ENCODE measurements at places on chromosomes 13 and 19.

DNA sequence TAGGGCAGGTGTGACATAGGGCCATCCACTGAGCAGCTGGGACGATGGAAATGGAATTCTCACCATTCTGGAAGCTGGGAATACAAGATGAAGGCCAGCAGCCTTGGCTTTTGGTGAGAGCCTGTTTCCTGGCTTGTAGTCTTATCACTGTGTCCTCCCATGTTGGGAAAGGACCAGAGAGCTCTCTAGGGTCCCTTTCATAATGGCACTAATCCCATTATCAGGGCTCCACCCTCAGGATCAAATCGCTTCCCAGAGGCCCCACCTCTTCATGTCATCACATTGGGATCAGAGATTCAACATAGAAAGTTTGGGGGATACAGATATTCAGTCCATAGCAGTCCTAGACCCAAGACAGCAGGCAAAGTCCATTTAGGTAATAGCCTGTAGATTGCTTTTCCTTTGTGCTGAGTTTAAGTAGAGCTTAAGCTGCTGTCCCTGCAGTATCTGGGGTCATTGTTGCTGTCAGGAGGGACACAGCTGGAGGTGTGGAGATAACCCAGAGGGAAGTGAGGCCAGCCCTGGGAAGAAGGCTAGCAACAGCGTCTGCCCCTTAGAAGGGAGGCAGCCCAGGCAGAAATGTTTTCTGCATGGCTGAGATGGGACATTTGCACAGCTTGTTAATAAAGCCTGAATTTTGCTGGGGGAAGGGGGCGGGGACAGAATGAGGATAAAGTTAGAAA lies 136.5 kb upstream of the GPR12 start:
- DNase-seq = no peak

GRCh38 chr13:30196025-30196424 lies 111.3 kb downstream of the KATNAL1 start:
- DNase-seq = peak; percentile 45

DNA sequence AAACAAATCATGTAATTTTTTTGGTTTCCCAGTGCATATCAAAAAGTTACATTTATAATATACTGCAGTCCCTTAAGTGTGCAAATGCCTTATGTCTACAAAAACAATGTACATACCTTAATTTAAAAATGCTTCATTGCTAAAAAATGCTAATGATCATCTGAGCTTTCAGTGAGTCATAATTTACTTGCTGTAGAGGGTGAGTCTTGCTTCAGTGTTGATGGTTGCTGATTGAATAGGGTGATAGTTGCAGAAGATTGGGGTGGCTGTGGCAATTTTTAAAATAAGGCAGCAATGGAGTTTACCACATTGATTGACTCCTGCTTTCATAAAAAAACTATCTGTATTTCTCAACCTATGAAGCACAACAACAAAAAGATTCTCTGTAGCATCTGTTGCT lies 613.9 kb downstream of the TBC1D4 start:
- DNase-seq = no peak

DNA sequence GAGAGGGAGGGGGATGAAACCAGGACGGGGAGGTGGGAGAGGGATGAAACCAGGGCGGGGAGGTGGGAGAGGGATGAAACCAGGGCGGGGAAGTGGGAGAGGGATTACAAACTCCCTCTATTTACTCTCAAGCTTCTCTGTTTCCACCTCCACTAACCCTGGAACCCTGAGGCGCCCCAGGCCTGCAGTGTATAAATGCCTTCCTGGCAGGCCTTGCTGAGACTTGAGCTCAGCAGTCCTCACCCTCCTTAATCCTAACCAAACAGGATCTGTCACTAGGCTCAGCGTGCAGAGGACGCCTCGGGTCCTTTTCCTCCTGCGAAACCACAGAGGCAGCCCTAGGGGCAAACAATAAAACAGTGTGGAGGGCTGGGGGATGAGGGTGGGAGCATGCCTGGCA lies 32.1 kb upstream of the OR1M1 start:
- no peak for DNase-seq

DNA sequence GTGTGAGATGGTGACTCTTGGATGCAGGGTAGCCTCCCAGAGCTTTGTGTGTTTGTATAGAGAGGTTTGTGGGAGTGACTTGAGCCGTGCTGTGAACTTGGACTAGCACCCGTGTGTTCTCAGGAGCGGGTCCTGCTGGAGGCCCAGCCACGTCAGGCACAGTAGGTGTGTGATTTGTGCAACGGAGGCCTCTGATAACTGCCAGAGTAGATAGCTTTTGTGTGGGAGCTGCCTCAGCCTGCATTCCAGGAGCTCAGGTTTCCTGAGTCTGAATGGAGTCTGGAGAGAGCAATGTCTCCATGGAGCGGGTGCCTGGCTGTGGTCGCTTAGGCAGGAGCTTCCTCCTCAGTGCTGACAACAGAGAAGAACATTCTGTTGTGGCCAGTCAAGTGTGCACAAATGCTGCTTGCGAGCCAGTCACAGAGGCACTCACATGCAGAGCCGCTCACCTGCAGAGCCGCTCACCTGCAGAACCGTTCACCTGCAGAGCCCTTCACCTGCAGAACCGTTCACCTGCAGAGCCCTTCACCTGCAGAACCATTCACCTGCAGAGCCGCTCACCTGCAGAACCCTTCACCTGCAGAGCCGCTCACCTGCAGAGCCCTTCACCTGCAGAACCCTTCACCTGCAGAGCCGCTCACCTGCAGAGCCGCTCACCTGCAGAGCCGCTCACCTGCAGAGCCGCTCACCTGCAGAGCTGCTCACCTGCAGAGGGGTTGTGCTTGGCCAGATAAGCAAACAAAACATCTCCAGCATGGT lies 32.6 kb downstream of the TFDP1 start:
- peak; percentile 56 for DNase-seq

- no peak for DNase-seq
These were observed 520.1 kb upstream of the PCDH20 start for GRCh38 chr13:61935710-61936109.

- no peak for DNase-seq
These were observed 66.0 kb downstream of the EPS15L1 start for GRCh38 chr19:16405797-16406196.

GRCh38 chr13:38213314-38213713 lies 136.3 kb upstream of the UFM1 start:
- DNase-seq = no peak

- DNase-seq = no peak
These were observed 108.2 kb downstream of the SHISA2 start for GRCh38 chr13:25943658-25944057.

DNA sequence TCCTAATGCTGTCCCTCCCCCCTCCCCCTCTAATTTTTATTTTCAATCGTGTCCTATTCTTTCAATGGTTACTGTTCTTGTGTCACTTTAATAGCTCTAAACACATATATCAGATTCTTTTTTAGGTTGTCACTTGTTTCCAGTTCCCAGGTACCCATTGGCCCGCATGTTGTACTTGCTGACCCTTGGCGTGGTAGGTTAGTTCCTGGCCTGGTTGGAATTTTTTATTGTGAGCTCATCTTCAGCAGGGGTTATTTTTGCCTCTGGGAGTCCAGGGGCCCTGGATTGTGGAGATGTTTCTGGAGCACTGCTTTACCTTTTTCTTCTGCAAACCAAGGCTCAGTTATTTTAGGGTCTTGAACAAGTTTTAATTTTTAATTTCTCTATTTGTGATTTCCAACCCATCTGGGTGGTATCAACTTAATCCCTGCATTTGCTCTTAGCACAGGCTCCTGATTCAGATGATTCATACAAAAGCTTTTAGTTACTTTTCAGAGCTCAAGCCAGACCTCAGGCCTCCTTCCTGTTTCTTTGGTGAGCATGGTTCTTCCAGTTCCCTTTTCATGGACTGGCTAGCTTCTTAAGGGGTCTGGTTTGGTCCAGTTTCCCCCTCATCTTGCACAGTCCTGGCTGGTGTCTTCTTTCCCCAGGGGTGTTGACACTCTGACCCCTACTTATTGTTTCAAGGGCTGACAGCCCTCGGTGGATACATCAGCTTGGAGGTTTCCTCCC lies 220.5 kb downstream of the TM9SF2 start:
- no peak for DNase-seq

GRCh38 chr13:98203646-98204326 lies 26.7 kb upstream of the RNF113B start:
- no peak for DNase-seq

DNA sequence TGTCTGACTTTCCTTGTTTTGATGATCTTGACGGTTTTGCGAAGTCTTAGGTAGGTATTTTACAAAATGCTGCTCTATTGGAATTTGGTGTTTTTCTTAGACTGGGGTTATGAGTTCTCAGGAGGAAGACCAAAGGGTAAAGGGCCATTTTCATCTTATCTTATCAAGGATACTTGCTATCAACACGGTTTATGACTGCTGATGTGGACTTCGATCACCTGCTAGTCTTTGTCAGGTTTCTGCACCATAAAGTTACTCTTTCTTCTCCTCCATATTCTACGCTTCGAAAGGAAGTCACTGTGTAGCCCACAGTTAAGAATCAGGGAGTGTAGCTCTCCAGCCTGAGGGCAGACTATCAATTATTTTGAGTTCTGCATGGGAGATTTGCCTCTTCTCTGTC lies 7.4 kb upstream of the CEBPG start:
- no peak for DNase-seq

DNA sequence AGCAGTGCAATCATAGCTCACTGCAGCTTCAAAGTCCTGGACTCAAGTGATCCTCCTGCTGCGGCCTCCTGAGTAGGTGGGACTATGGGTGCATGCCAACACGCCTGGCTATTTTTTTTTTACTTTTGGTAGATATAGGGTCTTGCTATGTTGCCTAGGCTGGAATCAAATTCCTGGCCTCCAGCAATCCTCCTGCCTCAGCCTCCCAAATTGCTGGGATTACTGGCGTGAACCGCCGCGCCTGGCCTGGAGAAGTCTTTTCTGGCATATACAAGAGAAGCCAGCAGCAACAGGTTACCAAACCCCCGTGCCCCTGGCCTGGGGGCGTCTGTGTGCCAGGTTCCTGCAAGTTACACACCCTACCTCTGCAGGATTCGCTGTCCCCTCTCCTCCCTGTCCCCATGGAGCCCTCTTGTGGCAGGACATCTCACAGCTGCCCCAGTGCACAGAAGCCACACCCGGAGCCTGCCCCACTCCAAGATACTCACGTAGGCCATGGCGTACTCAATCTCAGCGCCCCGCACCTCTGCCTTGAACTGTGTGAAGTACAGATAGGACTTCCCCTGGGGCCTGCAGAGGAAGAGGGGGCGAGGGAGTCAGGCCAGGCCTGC lies 9.9 kb downstream of the MYDGF start:
- no peak for DNase-seq

DNA sequence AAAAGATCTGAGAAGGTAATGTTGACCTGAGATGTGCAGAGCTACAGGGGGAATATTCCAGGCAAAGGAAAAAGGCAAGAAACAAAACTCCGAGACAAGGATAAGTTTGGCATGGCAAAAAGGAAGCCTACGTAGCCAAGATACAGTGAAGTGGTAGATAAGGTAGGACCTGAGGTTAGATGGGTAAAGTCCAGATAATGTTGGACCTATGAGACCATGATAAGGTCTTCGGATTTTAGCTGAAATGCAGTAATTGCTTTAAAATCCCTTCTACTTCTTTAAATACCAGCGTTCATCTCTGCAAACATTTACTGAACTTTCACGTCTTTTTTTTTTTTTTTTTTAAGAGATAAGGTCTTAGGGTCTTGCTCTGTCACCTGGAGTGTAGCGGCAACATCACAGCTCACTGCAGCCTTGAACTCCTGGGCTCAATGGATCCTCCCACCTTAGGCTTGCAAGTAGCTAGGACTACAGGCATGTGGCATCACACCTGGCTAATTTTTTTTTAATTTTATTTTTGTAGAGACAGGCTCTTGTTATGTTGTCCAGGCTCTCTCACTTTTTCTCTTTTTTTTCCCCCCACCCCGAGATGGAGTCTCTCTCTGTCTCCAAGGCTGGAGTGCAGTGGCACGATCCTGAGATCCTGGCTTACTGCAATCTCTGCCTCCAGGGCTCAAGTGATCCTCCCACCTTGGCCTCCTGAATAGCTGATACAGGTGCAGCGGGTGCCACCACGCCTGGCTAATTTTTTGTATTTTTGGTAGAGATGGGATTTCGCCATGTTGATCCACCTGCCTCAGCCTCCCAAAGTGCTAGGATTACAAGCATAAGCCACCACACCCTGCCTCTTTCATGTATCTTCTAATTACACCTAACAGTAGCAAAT lies 4.2 kb upstream of the WBP4 start:
- DNase-seq = no peak

DNA sequence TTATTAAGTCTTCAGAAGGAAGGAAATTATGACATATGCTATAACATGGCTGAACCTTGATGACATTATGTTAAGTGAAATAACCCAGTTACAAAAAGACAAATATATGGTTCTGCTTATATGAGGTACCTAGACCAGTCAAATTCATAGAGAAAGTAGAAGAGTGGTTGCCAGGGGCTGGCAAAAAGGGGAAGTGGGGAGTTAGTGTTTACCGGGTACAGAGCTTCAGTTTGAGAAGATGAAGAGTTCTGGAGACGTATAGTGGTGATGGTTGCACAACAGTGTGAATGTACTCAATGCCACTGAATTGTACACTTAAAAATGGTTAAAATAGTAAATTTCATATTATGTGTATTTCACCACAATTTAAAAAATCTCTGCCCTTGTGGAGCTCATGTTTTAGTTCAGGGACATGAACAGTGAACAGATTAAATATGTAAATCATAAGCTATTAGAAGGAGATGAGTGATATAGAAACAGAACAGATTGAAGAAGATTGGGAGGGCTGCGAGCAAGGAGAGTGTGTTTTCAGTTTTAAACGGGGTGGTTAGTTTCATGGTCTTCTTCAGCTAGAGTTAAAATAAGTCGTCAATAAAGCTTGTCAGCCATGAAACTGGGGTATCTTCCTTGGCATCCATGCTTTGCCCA lies 355.2 kb downstream of the KCNRG start:
- DNase-seq = no peak

GRCh38 chr19:19343762-19344161 lies 23.1 kb downstream of the MAU2 start:
- no peak for DNase-seq

- no peak for DNase-seq
These were observed 67.9 kb upstream of the ZNF724 start for GRCh38 chr19:23318143-23318542.

DNA sequence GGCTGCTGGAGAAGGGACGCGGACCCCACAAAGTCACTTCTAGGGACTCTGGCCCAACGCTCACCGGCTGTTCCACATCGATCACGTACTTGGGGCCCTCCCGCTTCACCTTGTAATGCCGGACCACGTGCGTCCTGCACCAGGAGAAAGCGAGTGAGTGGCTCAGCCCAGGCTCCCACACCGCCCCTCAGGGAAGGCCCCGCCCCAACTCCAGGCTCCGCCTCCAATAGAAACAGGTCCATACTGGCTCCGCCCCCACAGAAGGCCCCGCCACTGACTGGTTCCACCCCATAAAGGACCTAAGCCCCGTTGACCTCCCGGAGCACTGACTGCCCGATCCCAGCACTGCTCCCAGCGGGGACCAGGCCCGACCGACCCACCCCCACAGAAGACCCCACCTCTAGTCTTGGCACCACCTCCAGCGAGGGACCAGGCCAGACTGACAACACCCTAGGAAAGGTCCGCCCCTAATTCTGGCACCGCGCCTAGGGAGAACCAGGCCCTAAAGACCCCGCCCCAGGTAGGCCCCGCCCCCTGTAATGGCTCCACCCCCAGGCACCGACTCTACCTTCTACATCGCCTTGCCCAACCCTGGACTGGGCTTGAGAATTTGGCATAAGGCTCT lies 11.3 kb downstream of the STAP2 start:
- no peak for DNase-seq

- DNase-seq = no peak
These were observed 19.3 kb downstream of the PRR22 start for GRCh38 chr19:5765220-5765619.

- no peak for DNase-seq
These were observed 11.8 kb upstream of the PLA2G4C start for GRCh38 chr19:48122421-48122820.

- DNase-seq = no peak
These were observed 2.9 kb downstream of the CD37 start for GRCh38 chr19:49338023-49338677.

- no peak for DNase-seq
These were observed 50.7 kb downstream of the CEBPG start for GRCh38 chr19:33424181-33424580.
